Aorta (tissue), 5 donors: ENCODE measurements at places on chromosomes 6 and 20. TPM values are rescaled to one million over a fixed set of nuclear protein-coding genes. Genes with fewer than 3 reads are reported as not detected.
A peak's percentile ranks its signal among the peaks of the same experiment; 100 is the strongest.

The LYRM4 gene
- total RNA-seq, result 23.9 TPM

The C20orf202 gene
- total RNA-seq, result 0.54 TPM

The TSHZ2 gene
- total RNA-seq, result 24.9 TPM

The CCN6 gene
- total RNA-seq, result not detected

The NAA20 gene
- 38.1 TPM for total RNA-seq

The CCND3 gene
- total RNA-seq, result 47.8 TPM

The HLA-DMB gene
- total RNA-seq, result 20.1 TPM

The PPT2 gene
- total RNA-seq, result 26.0 TPM

The RAD21L1 gene
- not detected for total RNA-seq

DNA sequence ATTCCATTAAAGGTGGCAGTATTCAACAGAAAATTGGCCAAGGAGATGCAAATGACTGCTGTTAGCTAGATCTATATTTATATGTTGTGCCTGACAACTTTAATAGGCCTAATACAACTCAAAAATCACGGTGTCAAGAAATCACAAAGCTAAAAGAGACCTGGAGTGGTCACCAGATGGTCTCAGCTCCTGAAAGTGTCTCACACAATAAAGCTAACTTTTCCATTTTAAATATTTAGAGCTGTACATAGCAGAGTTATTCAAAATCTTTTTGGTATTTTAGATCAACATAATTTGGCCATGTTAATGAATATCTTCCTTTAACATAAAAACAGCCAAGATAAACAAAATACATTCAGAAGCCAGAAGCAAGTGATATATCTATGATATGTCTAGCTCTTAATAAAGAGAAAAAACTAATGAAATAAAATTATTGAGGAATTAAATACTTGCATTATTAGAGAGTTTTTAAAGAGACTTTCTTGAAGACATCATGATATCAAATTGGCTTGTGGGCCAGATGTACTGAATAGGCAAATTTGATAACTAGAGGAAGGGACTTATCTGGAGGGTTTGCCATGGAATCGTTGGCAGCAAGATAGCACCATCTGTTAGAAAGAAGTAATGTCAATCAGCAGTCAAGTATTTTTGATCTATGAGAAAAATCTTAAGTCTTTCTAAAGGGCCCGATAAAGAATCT, 84.9 kb upstream of the SCAF8 start:
- H3K27ac ChIP-seq, result peak overlapping the region; percentile 19
- DNase-seq, result no peak
- H3K4me3 ChIP-seq, result no peak overlapping the region

- H3K4me1 ChIP-seq, result no peaks in the 10 kb centered on the region
- H3K27ac ChIP-seq, result no peak overlapping the region
- DNase-seq, result no peak
- no peaks in the 10 kb centered on the region for H3K27me3 ChIP-seq
Measured at GRCh38 chr6:41179163-41179562, 16.2 kb upstream of the TREM2 start.

DNA sequence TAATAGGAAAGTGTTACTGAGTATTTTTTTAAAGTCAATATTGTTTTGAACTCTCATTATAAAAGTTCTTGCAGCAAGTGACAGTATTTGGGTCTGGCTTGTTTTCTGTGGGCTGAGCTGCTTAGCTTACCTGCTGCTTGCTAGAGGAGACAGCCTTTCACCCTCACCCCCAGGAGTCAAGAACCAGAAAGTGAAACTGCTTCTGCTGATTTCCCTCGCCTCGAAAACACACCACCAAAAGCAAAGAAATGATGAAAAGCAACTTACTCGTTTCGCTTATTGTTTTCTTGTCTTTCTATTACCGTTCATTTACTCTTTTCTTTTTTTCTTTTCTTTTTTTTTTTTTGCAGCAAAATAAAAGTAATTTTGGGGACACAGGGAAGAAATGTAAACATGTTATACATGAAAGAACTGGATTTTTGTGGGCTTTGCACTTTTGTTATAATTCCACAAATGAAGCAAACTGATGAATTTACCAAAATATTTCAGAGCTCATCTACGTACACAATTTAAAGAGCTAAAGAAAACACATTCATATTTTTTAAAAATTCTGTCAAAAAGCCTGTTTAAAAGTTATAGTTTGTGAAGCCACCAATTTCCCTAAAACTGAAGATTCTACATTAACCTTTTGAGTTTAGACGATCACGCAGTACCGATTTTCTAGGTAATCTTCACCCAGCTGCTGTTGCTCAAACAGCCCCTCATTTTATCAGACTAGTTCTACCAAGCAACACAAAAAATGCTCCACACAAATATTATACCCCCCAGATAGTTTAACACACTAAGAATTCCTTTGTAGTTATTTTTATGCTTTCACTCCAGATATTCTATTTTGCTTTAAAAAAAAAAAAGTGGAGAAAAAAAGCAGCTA, 1.7 kb downstream of the SCML4 start:
- H3K4me3 ChIP-seq, result no peak overlapping the region
- H3K4me1 ChIP-seq, result no peaks in the 10 kb centered on the region
- no peak overlapping the region for H3K27ac ChIP-seq
- no peak for DNase-seq
- H3K36me3 ChIP-seq, result no peaks in the 10 kb centered on the region

- DNase-seq, result no peak
- no peaks in the 10 kb centered on the region for H3K27me3 ChIP-seq
- no peak overlapping the region for H3K4me3 ChIP-seq
- H3K4me1 ChIP-seq, result no peaks in the 10 kb centered on the region
- no peak overlapping the region for H3K27ac ChIP-seq
Measured at GRCh38 chr6:131678442-131678841, 22.8 kb downstream of the OR2A4 start.

- H3K27ac ChIP-seq, result no peak overlapping the region
- no peak for DNase-seq
- no peaks in the 10 kb centered on the region for H3K27me3 ChIP-seq
- no peaks in the 10 kb centered on the region for H3K36me3 ChIP-seq
Measured at GRCh38 chr6:154656660-154657059, 76.6 kb upstream of the SCAF8 start.

- H3K4me3 ChIP-seq, result no peak overlapping the region
- H3K27ac ChIP-seq, result no peak overlapping the region
- DNase-seq, result no peak
Measured at GRCh38 chr20:63549019-63549418, 1.5 kb upstream of the SRMS start.

- no peak overlapping the region for H3K4me3 ChIP-seq
- H3K4me1 ChIP-seq, result peaks cover 15% of the 10 kb centered on the region
- no peaks in the 10 kb centered on the region for H3K36me3 ChIP-seq
- DNase-seq, result no peak
Measured at GRCh38 chr6:11248974-11249761, 16.7 kb upstream of the NEDD9 start.

DNA sequence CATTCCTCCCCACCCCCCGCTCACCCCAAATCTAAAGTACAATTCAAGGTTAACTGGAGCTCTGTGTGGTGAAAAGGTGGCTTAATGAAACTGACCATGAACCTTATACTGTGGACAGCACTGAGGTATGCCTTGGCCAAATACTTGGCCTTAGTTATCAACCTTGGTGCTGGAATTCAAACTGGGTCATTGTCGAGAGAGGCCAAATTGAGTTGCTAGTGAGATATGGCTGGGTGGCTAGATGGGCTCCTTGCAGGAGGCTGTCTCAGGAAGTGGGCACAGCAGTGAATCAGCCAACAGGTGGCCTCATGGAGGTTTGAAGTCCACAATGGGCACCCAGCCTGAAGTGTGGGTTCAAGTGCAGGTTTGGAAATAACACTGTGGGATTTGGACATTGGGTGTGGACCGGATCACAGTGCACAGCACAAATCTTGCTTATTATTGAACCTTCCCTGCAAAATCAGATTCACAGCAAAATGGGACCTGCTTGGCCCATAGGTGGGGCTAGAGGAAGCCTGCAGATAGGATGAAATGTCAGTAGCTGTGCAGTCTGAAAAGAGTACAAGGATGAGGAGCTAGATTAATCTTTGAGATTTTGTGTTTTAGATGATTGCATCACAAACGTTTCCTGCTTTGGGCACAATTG, 5.6 kb upstream of the BTBD3 start:
- H3K36me3 ChIP-seq, result no peaks in the 10 kb centered on the region
- no peak overlapping the region for H3K27ac ChIP-seq
- H3K4me1 ChIP-seq, result no peaks in the 10 kb centered on the region
- no peak for DNase-seq

GRCh38 chr6:130575971-130576370, 210.2 kb downstream of the TMEM200A start:
- no peak for DNase-seq
- H3K4me1 ChIP-seq, result no peaks in the 10 kb centered on the region
- H3K27me3 ChIP-seq, result no peaks in the 10 kb centered on the region
- H3K4me3 ChIP-seq, result no peak overlapping the region

DNA sequence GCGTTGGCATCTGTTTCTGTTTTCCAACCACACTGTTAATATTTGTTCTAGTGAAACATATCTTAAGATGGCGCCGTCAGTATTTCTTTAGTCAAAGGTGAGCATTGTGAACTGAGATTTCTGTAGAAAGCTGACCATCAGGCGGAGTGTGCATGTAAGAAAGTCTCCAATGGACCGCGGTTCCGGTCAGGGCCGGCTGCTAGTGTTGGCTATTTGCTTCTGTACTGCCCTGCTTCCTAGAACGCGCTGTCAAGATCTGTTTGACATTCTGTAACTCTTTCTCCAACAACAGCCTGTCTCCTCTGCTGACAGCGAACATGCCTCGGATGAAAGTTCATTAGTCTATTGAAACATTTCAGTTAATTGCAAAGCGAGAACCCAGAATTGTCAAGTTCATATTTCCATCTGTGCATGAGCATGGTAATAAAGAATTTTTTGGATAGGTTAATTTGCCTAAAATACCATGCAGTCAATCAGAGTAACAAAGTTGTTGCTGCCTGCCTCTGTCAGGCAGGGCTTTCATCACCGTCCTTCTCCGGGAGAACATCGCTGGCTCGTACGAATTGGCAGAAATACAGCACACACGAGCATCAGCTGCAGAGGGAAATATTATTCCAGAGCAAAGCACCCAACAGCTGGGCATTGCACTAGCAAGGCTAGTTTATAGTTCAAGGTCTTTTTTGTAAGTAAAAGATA, 369.1 kb downstream of the CDH4 start:
- H3K36me3 ChIP-seq, result no peaks in the 10 kb centered on the region
- H3K27me3 ChIP-seq, result no peaks in the 10 kb centered on the region
- no peak overlapping the region for H3K4me3 ChIP-seq

DNA sequence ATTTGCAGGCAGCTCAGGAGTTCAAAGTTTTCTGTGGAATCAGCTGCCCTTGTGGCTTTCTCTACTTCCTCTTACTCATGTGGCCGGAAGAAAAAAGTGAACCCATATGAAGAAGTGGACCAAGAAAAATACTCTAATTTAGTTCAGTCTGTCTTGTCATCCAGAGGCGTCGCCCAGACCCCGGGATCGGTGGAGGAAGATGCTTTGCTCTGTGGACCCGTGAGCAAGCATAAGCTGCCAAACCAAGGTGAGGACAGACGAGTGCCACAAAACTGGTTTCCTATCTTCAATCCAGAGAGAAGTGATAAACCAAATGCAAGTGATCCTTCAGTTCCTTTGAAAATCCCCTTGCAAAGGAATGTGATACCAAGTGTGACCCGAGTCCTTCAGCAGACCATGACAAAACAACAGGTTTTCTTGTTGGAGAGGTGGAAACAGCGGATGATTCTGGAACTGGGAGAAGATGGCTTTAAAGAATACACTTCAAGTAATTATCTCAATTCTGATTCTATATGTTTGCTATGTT, 1.1 kb downstream of the MGME1 start:
- no peaks in the 10 kb centered on the region for H3K36me3 ChIP-seq
- peak overlapping the region; percentile 64 for H3K4me3 ChIP-seq
- H3K4me1 ChIP-seq, result no peaks in the 10 kb centered on the region

DNA sequence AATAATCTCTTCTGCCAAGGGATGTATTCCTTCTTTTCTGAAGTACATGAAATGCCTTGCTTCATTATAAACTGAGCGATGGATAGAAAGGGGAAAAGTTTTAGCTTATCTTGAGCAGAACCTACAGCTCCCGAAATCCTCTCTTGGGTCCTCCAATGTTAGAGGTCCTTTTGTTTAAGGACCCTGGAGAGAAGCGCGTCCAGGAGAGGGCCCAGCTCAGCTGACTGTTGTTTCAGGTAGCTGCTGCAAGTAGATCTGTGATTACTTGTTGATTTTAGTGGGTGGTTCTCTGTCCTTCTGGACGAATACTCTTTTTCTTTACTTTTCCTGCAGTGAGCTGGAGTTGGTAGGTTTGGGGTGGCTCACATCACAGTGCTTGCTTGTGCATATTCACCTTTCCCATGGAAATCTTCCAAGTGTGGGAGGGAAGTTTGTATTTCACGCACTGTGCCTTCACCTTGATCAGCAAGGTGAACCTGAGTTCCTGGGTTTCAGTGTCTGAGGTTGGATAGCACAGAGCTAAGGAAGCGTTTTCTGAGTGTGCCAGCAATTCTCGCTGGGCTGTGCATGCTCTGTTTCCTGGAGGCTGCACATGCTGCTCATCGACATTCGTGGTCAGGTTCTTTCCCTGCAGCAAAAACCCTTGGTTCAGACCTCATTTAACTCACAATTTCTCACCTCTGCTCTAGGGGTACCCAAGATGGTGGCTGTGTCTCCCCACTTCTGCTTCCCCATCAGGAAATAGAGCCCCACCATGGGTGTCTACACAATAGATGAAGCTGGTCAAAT, 176.3 kb downstream of the JARID2 start:
- no peaks in the 10 kb centered on the region for H3K27me3 ChIP-seq
- no peak overlapping the region for H3K4me3 ChIP-seq
- no peaks in the 10 kb centered on the region for H3K4me1 ChIP-seq
- no peak for DNase-seq
- H3K36me3 ChIP-seq, result no peaks in the 10 kb centered on the region

- H3K4me3 ChIP-seq, result no peak overlapping the region
- DNase-seq, result no peak
- no peaks in the 10 kb centered on the region for H3K36me3 ChIP-seq
- no peaks in the 10 kb centered on the region for H3K27me3 ChIP-seq
- H3K27ac ChIP-seq, result no peak overlapping the region
Measured at GRCh38 chr6:84411060-84411629, 183.7 kb upstream of the CEP162 start.

DNA sequence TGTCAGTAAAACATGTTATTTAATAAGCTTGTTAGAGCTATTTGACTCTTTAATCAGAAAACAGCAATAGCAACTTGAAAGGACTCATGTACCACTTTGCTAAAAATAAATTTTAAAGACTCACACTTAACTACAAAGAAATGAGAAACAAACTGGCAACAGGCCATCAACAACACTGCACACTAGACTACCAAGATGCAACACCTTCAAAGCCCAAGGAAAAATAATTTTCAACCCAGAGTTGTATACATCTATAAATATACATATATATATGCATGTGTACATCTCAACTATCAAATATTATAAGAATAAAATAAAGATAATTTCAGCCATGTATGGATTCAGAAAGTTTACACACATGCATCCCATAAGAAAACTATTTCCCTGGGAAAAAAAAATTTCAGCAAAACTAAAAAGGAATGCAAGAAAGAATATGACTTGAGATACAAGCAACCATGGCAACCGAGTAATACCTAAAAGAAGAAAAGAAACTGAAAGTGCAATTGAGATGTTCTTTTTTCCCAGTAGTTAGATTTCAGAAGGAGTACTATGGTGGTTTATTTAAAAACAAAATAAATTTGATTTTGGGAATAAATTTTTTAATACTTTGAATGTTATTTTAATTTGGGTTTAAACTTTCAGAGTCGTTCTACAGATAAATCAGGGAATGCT, 303.8 kb downstream of the UBE3D start:
- no peak overlapping the region for H3K4me3 ChIP-seq
- no peak for DNase-seq
- H3K27me3 ChIP-seq, result no peaks in the 10 kb centered on the region
- H3K36me3 ChIP-seq, result no peaks in the 10 kb centered on the region
- no peaks in the 10 kb centered on the region for H3K4me1 ChIP-seq
